ENCODE measurements at places on chromosomes 1 and 21.
A peak's percentile ranks its signal among the peaks of the same experiment; 100 is the strongest.

GRCh38 chr1:56249234-56249633 lies 330.1 kb downstream of the PLPP3 start:
- DNase-seq = no peak

DNA sequence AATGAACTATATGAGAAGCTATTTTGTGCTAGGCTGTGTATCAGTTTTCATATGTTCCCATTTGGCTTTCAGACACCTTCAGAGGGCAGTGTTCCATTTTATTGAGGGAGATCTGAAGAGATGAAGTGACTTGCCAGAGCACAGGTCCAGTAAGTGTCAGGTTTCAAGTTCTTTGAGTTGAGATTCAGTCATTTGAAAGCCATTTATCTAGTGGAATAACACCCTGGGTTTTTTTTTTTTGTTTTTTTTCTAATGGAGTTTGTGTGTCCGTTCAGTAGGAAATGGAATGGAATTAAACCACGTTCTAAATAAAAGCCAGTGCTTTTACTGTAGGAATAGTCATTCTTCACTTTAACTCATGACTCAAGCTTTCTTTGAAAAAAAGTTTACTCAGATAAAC lies 652.9 kb upstream of the USP24 start:
- DNase-seq = no peak

GRCh38 chr1:46672696-46673095 lies 1.0 kb downstream of the TEX38 start:
- no peak for DNase-seq

GRCh38 chr1:108556066-108556465 lies 3.8 kb upstream of the EEIG2 start:
- DNase-seq = no peak

DNA sequence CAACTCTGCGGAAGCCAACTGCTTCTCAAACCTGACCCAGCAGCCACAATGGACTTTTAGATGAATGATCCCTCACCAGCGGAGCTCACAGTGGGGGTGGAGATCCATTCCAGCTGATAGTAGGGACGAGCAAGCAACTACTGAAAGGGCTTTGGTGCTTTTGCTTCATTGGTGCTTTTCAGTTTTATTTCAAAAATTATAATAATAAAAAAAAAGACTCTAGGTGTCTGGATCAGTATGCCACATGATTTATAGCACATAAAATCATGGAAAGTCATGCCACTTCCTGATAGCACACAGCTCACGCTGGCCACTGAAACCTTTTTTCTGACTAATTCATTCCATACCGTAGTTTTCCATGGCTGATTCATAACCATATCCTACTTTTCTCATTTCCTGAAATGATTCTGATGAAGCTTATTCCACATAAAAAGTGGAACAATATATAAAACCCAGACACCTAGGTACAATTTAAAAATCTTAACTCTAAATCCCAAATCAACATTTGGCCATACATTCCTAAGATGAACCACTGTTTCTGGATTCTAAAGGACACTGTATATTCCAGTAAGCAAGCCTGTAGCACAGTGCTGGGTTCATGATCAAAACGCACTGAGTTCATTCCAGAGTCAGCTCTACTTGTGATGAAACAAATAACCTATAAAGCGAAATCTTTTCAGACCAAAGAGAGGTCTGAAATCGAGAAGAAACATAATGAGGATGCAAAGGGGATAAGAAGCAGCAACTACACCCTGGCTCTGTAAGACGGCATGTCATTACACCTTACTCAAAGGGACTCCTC lies 41.3 kb upstream of the KCNE1 start:
- DNase-seq = no peak

DNA sequence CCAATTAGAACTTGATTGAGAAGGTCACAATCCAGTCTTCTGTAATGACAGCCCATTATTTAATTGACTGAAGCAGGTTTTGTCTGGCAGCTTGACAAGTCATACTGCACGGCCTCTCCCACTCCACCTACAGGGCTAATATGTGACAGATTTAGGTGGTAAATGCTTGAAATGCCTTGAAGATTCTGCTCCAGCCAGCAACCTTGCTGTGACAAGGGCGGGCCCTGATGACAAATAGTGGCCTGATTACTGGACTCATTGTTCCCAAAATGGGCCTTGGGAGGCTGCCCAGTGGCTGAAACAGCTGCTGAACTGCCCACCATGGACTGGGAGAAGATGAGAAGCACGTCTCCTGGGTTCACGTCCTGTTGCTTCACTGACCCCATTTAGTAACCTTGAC lies 30.0 kb upstream of the CRNN start:
- no peak for DNase-seq

GRCh38 chr1:166789286-166789685 lies 50.0 kb upstream of the POGK start:
- DNase-seq = no peak

GRCh38 chr1:156898161-156898566 lies 4.6 kb downstream of the PEAR1 start:
- DNase-seq = no peak

DNA sequence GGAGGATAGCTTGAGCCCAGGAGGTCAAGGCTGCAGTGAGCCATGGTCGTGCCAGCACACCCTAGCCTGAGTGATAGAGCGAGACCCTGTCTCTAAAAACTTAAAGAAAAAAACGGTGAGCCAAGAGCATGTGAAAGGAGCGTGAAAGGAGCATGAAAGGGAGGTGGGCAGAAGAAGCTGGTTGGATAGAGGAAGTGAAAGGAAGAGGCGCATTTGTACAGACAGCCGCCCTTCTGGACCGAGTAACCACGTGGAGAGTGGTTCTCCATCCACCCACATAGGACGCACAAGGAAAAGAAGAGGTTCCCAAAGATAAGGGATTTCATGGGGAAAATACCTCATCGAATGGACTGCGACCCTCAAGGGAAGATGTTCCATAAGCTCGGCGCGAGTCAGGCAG lies 60.4 kb upstream of the IFNAR2 start:
- DNase-seq = no peak

DNA sequence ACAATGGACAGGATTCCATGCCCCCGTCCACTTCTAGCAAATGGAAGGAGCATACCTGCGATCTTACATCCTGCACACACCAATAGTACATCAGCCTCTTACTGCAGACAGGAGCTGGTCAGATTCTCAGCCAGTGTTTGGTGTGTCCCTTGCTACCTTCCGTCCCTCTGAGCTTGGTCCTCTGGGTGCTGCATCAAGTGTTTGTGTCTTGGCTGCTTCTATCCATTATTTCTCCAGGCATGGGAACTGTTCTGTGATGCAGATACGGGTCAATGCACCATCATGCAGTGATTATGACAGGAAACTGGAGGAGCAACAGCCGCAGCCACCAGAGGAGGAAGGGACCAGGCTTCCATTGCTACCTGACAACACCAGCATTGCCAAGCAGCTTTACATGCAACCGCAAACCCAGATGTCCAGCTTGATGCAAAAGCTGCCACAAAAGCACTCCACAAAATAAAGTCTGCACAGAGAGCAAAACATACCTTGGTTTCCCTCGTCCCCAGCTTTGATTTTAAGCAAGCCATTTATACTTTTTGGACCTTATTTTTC lies 21.9 kb upstream of the OVAAL start:
- DNase-seq = no peak

DNA sequence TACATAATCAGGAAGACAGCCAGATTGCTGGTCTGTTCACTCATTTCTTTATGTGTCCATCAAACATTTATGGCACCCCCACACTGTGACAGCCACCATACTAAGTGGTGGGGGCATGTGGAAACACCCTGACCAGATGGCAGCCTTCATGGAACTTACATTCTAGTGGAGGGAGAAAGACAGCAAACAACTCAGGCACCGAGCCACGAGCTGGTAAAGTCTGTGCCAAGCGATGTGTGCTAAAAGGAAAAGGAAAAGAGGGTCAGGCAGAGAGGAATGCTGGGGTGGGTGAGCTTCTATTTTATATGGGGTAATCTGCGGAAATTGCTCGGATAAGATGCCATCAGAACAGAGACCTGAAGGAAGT lies 33.2 kb upstream of the CD2 start:
- no peak for DNase-seq

DNA sequence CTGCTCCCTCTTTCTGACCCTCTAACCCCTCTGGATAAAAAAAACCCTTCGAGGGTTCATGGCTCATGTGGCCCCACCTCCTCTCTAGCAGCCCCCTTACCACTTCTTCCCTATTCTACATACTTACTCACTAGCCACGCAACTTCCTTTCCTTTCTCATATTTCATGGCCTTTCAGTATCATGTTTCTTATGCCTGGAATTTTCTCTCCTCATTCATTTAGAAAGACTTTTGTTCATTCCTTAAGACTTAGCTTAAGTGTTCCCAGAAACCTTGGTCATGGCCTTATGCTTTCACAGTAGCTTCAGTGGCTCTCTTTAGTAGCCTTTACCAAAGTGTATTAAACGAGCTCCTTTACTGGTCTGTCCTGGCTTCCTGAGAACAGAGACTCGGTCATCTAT lies 6.1 kb downstream of the ACP6 start:
- DNase-seq = no peak

GRCh38 chr1:41537251-41537650 lies 52.8 kb upstream of the EDN2 start:
- DNase-seq = no peak

DNA sequence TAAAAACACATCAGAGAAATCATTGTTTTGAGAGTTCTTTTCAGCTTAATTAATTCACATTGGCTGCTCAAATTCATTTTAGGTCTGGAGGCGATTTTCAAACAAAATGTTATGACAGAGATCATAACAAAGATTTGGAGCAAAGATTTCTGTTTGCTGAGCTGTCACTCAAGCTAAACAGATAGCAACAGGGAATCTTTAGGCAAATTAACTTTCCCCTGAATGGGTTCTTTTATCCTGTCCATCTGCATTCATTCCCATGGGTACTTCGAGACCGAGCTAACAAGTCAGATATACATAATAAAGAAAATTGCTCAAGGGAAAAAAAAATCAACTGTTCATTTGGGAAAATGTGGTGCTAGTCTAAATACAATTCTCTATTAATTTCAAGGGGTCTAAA lies 30.2 kb upstream of the CA6 start:
- no peak for DNase-seq

- no peak for DNase-seq
Measured at GRCh38 chr1:10724511-10724910, 71.9 kb downstream of the CASZ1 start.

DNA sequence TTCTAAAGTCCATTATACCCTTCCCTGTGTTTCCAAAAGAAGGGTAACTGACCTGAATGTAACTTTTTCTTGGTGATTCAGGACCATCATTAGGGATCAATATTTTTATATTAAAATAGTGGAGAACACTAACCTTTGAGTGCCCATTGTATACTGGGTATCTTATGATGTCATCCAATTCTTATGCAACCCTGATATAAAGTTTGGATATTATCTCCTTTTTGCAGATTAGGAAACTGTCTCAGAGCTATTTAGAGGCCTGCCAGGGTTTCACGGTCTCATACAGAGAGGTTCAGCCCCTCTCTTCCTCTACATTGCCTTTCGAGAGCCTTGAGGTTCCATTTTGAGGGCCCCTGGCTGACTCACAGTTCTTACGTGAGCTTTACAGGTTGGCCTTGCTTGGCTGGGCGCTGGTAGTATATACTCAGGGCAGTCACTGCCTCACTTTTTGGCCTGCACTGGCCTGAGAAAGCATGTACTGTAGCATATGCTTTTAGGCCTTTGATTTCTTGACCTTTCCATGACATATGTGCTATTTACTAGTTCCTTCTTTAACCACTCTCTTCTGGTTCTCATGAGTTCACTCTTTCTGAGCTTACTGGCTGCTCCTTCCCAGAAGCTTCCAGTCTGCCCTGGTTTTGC lies 15.7 kb upstream of the FOXO6 start:
- DNase-seq = no peak

DNA sequence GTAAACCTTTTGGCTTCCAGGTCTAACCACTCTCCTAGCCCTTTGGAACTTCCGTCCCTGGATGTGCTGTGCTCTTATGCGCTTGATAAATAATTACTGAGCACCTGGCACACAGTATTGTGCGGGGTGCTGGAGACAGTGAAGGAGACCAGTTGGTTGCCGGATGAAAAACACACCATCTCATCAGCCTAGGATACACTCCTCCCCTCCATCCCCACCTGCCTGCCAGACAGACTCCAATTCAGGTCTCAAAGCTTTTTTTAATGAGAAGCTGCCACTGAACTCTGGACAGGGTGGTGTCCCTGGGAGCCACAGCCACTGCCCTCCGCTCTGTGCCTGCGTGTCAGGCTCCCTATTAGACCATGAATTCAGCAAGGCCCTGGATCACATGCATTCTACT lies 9.2 kb downstream of the GNB1 start:
- no peak for DNase-seq

DNA sequence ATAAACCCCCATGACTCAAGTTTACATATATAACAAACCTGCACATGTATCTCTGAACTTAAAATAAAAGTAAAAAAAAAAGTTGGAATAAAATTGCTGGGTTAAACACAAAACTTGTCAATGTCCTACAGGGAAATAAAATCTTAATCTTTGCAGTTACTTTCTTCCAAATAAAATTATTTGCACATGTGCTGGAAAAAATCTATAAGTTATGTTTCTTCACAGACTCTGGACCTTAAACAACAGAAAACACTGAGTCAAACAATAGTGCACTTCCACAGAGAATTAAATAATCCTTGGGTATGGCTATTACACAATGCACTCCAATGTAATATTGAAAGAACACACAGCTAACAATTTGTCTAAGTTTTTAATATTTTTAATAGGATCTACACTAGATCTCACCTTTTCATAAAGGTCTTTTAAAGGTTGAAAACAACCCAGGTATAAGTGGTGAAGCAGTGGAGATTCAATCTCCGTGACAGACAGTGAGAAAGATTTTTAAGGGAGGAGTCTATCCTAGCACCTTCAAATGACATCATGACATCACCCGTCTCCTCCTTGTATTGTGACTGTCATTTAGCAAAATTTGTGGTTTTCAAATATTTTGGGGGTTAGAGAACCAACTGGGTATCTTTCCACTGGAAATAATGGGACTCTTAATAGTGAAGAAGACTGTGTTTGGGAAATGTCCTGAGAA lies 25.2 kb upstream of the FGGY start:
- no peak for DNase-seq

GRCh38 chr1:206734499-206735142 lies 36.0 kb upstream of the IL19 start:
- DNase-seq = peak; percentile 84

DNA sequence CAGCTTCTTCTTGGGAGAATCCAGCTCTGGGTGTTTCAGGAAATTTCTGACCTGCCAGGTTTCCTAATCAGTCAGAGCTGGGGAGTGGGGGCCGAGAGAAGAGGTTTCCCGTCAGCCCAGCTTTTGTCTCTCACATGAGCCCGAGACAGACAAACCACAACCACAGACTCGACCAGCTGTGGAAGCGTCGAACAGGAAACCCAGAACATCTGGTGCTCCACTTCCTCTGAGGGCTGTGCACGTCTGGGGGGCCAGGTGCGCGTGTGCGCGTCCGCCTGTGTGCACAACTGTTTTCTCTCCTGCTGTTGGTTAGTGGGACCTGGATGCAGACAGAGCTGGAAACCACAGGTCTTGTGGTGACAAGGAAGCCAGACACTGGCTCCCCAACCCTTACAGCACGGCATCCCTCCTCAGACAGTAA lies 113.0 kb upstream of the SLC25A33 start:
- peak; percentile 73 for DNase-seq

- no peak for DNase-seq
Measured at GRCh38 chr1:82466891-82467290, 666.2 kb downstream of the ADGRL2 start.
